ENCODE measurements at places on chromosomes 13 and 19.

GRCh38 chr19:42850981-42851717, 28.4 kb downstream of the PSG1 start:
- no peak for DNase-seq

DNA sequence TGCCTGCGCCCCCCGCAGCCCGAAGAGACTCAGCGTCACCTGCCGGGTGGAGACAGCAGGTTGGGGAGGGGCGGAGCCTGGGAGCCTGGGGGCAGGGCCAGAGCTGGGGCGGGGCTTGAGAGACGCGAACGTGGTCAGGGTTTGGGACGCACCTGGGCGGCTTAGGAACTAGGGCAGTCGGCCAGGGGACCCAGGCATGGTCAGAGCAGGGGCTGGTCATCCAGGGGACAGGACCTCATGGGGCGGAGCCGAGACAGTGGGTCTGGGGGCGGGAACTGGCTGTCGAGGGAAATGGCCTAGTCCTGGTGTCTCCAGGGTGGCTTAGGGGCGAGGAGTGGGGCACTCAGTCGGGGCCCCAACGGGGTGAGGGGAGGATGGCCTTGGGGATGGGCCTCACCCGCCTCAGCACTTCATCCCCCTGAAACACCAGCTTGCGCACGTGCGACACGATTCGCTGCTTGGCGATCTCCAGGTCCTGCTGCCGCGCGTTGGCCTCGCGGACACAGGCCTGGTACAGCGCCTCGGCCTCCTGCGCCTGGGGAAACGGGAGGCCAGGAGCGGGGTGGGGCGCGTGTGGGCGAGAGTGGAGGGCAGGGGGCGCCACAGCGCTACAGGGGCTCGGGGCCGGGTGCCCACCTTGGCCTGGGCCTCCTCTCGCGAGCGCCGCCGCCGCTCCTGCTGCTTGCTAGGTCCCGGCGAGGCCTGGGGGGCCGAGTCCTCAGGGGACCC, 5.8 kb downstream of the GMIP start:
- DNase-seq: no peak

DNA sequence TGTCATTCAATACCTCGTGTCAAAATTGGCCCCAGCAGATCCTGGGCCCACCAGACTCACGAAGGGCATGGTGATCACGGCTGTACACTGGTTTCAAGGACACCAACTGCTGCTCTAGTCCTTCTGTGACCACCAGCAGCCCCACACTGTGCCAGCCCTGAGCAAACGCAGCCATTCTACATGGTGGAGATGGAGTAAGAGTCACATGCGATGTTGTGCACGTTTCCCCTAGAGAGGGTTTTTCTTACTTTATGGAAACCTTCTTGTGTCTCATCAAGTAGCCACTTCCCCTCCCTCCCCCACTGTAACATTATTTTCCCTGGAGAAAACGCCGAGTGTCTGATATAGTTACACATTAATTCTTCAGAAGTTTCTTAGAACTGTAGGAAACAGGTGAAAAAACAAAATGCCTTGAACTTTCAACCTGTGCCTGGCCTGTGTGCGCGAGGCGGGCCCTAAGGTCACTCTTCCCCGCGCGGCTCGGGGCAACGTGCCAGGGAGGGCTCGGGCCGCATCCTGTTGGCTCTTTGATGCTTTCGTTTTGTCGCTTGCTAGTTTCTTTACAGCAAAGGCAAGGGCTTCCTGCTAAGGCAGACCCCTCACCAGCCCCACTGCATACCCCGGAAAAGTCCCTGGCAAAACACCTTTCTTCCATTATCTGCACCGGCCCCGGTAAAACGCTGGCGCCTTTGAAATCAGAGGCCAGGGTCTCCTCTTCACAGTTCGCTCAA, 44.6 kb downstream of the GGACT start:
- no peak for DNase-seq

DNA sequence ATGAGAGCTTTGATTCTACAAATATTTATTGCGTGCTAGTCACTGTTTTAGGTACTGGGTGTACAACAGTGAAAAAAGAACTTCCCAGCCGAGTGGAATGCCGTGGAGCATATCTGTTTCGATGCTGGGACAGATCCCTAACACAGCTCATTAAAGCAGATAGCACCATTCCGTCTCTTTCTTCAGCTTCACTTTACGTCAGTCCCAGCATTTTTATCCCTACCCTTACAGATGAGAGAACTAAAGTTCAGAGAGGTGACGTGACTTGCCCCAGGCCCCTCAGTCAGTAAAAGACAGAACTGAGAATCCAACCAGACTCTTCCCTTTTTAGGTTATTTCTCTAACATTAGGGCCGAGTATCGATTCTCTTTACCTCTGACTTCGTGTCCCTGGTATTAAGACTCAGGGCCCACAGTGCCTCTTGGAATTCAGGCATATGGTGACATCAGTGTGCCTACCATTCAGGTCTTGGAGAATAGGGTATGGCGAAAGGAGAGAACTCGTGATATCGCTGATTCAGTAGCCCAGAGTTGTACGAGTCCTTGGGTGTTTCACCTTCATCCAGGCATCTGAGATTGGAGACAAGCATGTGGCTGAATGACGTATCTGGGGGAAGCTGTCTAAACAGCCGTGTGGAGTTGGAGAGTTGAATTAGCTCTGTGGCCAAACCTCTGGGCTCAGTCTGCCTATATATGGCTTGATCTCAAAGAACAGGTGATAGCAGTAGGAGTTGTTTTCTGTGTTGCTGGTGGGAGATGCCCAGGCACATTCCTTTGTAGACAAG, 27.1 kb downstream of the ACTN4 start:
- DNase-seq: no peak

- DNase-seq: no peak
Measured at GRCh38 chr13:112962911-112963625, 5.9 kb upstream of the MCF2L start.

DNA sequence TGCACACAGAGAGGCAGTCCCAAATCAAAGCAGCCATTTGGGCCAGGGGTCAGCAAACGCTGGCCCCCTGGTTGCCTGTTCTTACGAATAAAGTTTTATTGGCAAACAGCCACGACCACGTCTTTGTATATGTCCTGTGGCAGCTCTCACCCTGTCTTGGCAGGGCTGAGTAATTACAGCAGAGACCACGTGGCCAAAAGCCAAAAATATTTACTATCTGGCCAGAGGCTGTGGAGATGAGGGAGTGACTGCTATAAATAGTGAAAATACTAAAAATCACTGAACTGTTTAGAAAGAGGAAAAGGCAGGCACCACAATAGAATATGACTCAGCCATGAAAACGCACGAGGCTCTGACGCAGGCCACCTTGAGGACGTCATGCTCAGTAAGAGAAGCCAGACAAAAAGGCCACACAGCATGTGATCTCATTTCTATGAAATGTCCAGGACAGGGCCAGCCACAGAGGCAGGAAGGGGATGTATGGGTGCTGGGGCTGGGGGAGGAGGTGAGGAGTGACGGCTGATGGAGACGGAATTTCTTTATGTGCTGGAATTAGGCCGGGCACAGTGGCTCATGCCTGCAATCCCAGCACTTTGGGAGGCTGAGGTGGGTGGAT, 29.4 kb downstream of the SMIM24 start:
- no peak for DNase-seq

GRCh38 chr13:66216728-66217127, 1013.4 kb downstream of the PCDH9 start:
- DNase-seq: no peak

GRCh38 chr13:110964229-110965037, 49.6 kb upstream of the ANKRD10 start:
- DNase-seq: no peak
